ENCODE measurements at places on chromosomes 4 and X.

DNA sequence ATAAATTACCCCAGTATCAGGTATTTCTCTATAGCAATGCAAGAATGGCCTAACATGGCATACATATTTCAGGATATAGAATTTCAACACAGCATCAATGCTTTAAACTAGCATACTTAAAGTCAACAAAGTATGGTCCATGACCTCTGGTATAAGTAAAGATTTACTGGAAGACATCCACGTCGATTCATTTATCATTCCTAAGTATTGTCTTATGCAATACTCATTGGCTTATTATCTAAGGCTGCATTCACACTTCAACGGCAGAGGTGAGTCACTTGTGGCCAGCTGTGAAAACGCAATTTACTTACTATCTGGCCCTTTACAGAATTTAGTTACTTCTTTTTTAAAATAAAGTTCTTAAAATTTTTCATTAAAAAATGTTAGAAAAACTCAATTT is 42.6 kb downstream of the ADGRA3 start:
- no peak for DNase-seq

DNA sequence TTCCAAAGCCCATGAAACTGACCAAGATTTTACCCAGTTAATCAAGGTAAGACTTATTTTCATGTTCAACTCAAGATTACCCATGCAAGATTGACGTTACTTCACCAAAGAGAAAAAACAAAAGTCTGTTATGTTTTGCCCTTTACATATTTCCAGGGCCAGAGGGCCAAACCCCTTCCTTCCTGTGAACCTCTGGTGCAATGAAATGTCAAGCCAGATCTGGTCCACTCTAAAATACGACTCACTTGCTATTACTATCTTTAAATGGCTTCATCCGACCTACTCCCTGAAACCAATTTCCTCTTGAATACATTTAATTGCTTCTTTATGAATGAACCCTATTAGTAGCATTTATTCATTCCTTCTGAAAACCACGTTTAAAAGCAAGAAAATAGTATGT is 33.0 kb downstream of the TSPAN5 start:
- no peak for DNase-seq

GRCh38 chrX:154742613-154743012 is 8.3 kb downstream of the GAB3 start:
- no peak for DNase-seq

DNA sequence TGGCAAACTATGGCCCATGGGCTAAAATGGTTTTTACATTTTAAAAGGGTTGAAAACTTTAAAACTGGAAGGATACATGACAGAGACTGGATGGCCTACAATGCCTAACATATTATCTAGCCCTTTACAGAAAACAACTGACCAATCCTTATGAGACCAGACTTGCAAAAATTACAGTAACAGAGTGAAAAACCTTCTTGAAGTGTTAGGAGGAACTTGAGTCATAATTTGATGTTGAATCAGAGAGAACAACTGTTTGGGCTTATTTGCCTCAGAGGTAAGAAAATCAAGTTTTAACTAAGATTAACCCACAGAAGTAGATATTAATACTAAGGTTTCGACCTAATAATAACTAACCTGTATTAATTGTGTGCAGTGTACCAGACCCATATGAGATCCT is 12.4 kb upstream of the NAP1L5 start:
- no peak for DNase-seq

- no peak for DNase-seq
Observed at GRCh38 chr4:56535915-56536314, 30.3 kb downstream of the ARL9 start.

GRCh38 chr4:27084685-27085361 is 224.2 kb downstream of the STIM2 start:
- DNase-seq: peak; percentile 61

DNA sequence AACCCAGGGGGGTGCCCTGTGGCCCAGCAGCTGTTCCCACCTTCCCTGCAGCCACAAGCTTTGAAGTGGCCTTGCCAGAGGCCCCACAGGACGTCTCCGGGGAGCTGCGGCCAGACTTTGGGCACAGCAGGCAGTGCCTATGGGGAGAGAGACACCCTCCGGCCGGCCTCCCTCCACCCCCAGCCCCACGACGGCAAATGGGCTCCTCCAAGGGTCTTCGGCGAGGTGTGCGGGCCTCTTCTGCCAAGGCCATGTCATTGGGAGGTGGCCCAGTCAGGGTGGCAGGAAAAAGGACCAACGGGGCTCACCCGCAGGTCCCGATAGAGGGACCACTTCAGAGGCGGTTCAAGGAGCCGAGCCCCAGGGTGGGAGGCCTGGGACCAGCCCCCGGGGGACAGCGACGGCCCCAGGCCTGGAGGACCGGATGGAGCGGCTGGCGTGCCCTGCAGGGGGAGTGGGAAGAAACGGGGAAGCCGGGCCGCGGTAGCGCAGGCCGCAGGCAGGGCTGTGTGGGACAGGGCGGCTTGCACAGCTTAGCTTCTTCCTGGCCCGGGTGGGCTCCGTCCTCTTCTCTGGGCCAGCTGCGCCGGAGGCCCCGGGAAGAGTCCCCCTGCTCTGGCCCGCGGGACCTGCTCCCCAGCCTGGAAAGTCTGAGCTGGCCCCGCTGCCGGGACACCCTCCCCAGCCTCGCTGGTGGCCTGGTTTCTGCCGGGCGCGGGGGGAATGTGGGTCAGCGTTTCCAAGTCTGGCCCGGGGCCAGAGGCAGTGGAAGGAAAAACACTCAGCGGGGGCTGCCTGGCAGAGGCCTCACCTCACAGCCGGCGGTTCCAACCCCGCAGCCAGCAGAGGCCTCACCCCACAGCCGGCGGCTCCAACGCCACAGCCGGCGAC is 21.9 kb upstream of the SPON2 start:
- peak; percentile 55 for DNase-seq

GRCh38 chr4:25343671-25344070 is 31.1 kb downstream of the ZCCHC4 start:
- no peak for DNase-seq

GRCh38 chr4:81507530-81507929 is 35.8 kb upstream of the RASGEF1B start:
- no peak for DNase-seq

GRCh38 chr4:26330946-26331345 is 10.1 kb downstream of the RBPJ start:
- no peak for DNase-seq

DNA sequence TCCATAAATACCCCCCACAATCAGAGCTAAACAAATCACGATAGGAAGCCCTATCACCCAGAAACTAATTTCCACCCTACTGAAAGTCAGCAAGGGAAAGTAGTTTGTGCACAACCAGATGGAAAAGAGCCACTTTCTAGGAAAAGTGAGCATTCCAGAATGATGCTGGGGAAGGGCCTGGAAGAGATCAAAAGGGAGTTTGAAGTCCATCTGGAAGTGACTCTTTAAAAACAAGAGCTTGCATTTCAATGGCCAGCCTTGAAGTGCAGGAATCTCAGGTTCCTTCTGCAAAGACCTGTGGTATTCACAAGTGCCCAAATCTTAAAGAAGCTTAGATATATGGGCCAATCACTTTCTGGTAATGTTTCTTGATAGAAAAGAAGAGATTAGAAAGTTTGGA is 97.0 kb upstream of the LDB2 start:
- no peak for DNase-seq

DNA sequence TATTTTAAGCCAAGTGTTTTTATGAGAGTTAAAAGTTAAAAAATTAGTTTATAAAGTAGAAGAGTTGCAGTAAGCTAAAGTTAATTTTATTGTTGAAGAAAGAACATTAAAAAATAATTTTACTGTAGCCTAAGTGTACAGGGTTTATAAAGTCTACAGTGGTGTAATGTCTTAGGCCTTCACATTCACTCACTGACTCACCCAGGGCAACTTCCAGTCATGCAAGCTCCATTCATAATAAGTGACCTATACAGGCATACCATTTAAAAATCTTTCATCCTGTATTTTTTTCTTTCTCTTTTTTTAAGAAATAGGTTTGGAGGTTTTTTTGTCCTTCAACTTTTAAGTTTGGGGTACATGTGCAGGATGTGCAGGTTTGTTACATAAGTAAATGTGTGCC is 87.9 kb upstream of the NR3C2 start:
- no peak for DNase-seq

DNA sequence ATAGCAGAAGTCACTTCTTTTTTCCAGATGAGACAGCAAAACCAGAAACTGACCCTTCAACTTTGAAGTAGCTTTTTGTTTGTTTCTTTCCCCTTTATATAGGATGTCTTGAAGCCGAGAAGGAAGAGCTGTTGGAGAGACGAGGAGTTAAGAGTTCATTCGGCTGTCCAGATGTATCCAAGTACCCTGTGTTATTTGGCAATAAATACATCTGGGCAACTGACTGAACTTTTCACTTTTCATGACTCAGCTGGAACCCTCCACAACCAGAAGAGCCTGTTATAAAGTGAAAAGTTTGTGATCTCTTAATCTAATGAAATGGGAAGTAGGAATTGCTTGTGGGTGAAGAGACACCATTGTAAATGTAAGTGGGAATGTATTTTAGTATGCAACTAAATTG is 131.2 kb downstream of the HTR2C start:
- no peak for DNase-seq

DNA sequence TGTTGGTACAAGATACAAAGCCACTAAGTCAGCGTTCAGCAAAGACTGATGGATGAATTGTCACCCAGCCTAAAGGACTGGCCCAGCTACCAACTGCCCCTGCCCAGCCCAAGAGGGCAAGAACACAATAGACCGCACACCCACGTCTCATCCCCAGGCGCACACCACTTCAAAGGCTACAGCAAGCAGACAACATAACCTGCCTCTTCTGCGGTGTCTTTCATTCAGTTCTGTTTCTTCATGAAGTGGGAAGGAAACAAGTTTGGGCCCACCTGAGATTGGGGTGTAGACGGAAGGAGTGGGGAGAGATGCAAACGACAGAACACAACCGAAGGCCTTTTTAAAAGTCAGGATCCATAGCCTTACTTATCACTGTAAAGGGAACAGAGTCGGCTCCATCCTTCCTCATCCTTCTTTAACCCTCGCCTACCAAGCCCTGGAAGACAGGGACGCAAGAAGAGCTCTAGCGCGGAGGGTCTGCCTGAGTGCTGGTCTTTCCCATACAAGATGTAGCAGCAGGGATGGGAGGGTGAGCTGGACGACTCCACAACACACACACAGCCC is 691 bp downstream of the SCARB2 start:
- no peak for DNase-seq

- DNase-seq: no peak
Observed at GRCh38 chrX:16187024-16187760, 19.9 kb downstream of the MAGEB17 start.

DNA sequence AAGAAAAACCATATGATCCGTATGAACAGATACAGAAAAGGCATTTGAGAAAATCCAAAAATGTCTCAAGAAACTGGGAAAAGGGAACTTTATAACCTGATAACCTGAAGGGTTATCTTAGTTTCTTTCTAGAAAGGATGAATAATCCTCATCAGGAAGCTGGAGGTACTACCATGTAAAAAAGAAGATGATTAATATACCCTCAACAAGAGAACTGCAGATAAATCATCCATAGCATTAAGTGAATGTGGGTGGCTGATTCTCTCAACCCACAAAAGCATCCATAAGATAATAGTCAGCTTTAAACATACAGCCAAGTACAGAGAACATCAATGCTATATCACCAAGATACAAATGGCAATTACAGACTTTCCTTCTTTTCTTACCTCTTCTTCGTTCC is 26.4 kb downstream of the ANAPC10 start:
- DNase-seq: no peak

GRCh38 chrX:41481264-41482109 is 34.3 kb downstream of the NYX start:
- DNase-seq: no peak

DNA sequence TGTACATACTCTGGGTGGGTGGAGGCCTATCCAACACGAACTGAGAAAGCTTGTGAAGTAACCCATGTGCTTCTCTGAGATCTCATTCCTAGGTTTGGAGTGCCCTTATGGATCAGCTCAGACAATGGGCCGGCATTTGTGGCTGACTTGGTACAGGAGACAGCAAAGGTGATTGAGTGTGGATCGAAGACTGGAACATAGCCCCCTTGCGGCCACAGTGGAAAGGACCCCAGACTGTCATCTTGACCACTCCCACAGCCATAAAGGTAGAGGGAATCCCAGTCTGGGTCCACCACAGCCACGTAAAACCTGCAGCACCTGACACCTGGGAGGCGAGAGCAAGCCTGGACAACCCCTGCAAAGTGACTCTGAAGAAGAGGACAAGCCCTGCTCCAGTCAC is 598.0 kb upstream of the AADAT start:
- DNase-seq: no peak

- peak; percentile 55 for DNase-seq
Observed at GRCh38 chr4:1047106-1047975, 35.9 kb downstream of the FGFRL1 start.

GRCh38 chr4:152780267-152780778 is 569 bp downstream of the ARFIP1 start:
- no peak for DNase-seq

DNA sequence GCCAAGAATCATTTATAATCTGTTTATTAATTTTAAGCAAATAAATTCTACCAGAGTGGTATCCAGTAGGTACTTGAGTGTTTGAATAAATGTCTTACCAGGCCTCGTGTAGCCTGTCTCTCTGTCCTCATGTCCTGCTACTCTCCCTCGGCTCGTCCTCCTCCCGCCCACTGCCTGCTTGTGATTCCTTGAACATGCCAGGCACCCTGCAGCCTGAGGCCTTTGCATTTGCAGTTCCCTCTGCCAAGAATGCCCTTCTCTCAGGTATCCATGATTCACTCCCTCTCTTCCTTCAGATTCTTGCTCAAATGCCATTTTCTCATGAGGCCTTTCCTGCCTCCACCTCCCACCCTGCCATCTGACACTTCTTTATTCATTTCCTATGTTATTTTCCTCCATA is 209.7 kb upstream of the PRPS2 start:
- no peak for DNase-seq

DNA sequence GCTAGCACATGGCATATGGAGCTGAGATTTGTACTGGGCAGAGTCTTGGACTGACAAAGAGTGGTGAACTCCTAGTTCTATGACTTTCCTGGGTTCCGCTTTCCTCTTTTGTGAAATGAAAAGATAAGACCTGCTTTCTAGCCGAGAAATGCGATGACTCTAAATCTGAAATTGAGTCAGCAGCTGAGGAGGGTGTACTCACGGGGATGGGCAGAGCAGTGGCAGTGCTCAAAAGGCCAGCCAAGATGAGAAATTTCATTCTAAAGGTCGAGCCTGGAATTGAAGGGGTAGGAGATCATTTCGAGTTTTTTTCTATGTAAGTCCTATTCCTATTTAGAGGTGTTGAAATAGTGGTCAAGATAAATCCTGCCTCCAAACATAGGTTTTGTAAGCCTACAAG is 47.0 kb downstream of the NUDT9 start:
- no peak for DNase-seq

DNA sequence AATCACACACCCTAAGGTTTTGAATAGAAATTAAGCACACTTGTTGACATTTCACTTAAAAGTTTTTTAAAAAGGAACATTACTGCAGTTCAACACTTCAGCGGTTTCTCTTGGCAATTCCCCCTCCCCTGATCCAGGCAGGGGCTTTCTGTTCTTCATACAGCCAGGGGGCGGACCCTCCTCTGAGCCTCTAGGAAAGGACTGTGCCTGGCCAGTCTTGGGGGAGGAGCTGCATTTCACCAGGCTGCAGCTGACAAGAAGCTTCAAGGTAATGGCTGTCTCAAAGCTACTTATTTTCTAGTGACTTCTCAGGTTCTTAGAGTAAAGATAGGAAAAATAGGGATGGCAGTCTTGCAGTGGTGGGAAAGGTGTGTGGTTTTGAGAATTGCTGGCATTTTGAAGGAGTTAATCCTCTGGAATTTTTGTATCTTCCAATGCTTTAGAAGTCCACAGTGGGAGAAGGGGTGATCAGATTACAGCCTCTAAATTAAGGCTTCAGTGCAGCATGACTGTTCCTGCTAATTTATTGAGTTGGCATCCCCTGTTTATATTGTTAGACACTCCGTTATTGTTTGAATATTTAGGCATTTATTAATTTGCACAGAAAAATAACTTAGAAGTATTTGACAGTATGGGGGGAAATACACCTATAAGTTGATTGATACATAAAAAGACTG is 33.5 kb downstream of the PWWP3B start:
- DNase-seq: no peak
